Adipocyte (in vitro differentiated cells): ENCODE measurements at places on chromosomes 16 and 17.
A peak's percentile ranks its signal among the peaks of the same experiment; 100 is the strongest.

DNA sequence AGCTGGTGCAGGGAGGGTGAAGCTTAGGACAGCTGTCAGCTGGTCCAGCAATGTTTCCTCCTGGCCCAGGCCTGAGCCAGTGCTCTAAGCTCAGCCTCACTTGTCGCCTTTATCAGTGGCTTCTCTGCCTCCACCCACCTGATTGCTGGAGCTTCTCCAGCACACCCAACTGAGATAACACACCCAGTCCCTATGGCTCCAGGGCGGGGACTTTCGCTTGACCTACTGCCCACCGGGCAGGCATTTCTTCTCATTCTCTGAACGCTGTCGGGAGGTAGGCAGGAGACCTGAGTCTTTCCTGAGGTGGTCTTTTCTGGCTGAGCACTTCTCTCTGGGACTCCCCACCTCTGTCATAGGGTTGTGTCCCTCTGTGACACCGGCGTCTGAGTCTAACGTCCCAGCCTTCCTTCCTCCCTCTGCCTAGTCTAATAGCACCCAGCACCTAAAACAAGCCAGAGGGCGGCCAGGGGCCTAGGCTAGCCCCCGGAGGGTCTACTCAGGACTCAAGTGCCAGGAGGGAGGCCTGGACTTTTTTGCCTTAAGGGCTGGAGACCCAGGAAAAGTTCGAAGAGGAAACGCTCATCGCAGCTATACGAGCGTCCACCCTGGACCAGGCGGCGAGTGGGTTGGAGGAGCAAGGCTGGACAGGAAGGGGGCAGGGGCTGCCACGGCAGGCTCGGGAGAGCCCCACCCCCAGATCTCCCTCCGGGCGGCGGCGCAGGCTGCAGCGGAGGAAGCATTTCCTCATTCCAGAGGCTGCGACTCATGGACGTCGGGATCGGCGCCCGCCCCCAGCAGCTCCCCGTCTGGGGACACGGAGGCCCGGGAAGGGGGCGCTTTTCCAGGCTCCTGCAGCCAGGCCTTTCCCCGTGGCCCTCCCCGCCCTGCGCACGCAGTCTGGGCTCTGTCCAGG, 756 bp downstream of the TAX1BP3 start:
- peak; percentile 98 for DNase-seq

- DNase-seq = no peak
Measured at GRCh38 chr17:28796062-28796461, 46.5 kb downstream of the FAM222B start.

- DNase-seq = no peak
Measured at GRCh38 chr17:31311526-31311925, 2.3 kb downstream of the EVI2B start.

- no peak for DNase-seq
Measured at GRCh38 chr17:39173526-39174274, 7.7 kb upstream of the ARL5C start.

DNA sequence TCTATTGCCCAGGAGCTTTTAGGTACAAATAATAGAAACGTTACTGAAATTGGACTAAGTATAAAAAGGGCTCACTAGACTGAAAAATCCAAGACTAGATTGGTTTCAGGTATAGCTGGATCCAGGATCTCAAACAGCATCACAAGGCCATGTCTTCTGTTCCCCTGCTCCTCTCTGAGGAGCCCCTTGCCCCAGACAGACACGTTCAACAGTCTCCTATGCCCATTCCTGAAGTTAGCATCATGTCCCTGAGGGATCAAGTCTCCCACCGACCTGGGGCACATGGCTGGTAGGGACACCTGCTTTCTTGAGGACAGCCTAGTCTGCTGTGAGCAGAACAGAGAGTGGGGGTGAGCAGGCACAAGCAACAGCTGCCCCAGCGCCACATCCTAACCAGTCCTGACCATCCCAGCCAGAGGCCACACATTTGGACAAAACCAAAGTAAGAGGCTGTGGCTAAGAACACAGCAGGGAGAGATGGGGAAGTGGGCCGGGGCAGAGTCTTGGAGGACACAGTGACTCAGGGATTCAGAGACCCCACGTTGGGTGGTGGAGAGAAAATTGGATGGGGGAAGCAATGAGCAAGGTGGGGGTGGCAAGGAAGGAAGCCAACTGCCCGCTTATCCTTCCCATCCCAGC, 10.5 kb upstream of the MMP2 start:
- no peak for DNase-seq

- no peak for DNase-seq
Measured at GRCh38 chr16:1020091-1020399, 38.5 kb downstream of the SOX8 start.

DNA sequence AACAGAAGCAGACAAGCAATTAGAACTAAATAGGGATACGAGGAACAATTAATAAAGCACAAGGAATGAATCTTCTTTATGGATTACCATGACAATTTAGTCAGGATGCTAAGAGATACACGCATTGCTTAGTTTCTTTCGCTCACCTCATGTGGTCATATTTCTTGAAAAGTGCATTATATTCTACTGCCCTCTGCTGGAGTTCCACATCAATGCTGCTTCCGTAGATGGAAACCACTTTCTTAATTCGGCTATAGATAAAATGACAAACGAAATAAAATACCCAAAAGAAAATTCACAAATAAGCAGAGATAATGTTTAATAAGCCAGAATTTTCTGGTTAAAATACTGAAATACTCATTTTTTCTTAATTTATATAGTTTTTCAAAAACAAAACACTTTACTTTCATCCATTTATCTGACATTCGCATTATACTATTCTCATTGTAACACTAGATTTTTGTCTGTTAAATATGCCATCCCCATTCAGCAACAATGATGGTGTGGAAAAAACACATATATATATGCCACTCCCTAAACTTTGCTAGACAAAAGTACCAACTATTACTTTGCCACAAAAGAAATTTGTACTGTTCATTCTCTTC, 22.0 kb upstream of the PHLPP2 start:
- DNase-seq = peak; percentile 71
